ENCODE measurements at places on chromosomes 6 and 20.

- no peak for DNase-seq
Measured at GRCh38 chr6:156752666-156753301, 24.4 kb upstream of the ARID1B start.

DNA sequence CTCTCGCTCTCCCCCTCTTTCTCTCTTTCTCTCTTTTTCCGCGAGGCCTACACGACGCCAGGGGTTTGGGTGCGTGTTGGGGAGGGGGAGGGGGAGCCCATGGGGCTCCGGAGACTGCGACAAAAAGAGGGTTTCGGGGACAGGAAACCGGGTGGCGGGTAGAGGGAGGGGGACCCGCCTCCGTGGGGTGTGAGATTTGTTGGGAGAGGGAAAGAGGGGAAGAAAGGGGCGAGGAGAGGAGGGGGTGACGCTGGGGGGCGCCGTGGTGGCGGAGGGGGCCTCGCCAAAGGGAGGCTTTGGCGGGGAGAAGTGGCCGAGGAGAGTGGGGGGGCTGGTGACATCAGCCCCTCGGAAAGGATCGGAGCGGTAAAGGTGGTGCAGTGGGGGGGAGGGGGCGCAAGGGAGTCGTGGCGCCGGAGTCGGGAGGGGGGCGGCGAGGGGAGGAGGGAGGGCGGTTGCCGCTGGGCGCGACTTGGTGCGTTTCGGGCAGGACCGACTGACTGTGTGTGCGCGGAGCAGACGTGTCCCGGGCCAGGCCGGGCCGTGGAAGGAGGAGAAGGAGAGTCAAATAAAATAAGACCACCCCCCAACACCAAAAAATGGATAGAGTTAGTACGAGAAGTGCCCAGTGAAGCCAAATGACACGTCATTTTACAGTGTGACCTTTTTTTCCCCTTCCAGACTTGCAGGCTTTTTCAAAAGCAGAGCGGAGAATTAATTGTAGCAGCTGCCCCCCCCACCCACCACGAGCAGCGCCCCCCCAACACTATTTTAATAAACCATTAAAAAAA, 39.8 kb downstream of the GNAS start:
- DNase-seq, result peak; percentile 89

DNA sequence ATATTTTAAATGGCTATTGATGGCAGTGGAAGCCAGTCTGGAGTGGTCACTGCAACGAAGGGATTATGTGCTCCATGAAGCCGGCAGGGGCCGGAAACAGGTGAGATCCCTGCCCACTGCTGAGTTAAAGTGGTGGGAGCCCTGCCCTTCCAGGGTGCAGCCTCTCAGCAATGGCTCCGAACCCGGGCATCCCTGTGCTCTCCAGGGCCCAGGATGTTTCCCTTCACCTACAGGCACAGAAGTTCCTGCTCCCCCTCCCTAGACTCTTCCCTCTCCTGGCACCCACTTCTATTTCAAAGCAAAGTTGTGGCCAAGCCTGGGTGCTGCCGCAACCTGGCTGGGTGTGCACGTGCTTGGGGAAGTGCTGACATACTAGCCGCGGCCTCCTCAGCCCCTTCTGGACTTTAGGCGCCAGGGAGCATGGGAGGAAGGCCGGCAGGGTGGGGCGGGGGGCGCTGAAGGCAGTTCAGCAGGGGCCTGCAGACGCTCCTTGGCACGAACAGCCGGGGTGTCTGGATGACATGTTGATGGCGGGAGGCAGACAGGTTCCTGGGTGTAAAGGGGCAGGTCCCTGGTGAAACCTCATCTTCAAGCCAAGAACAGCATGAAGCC, 452.3 kb downstream of the HTR1B start:
- no peak for DNase-seq

GRCh38 chr20:25252686-25253421, 5.0 kb downstream of the PYGB start:
- no peak for DNase-seq

DNA sequence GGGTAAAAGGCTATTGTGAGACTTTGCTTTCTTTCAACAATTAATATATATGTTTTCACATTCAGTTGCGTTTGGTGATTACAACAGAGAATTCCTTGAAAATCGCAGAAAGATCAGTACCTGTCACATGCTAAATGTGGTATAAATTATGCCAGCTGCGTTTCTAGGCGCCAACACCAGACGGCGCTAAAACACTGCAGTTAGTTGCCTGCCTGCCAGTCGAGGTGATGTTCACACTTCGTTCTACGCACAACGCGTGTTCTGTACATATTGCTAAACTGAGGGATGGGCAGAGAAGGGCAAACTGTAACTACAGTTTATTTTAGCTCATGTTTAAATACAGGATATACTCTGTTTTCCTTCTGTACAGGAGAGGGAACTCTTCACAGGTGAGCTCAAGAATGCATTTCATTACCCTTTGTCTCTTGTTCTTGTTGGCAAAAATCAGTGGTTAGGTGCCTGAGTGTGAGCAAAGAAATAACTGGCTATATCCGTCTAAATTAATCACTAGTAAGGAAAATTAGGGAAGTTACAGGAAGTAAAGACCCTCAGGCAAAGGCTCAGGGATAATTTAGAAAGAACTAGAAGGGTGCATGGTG, 100.1 kb upstream of the RGS17 start:
- DNase-seq, result peak; percentile 51

DNA sequence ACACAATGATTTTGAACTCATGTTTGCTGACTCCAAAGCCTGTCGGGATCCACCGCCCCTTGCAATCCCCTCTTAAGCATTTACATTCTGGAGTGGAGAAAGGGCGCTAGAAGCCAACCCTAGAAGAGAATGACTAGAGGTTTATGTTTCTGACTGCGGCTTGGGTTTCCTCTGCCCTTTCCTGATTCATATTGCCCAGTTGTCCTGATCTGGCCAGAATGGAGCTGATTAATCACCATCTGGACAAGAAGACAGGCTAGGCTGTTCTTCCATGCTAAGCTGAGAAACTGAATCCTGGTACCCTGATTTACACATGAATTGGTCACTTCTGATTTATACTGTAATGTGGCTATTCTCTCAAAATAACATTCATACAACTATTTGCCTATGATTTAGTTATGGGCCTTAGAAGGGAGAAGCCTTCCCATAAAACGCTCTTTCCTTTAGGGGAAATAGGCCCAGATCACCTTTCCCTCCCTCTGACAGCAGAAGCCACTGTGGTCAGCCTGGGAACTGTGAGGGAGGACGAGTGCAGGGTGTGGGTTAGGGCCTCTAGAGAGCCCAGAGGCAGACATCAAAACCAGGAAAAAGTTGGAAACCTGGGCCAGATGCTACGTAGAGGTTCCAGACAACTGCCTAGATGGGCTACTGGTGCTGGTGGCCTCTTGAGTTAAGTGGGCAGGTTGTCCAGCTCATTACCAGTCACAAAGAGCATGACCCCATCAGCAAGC, 199.2 kb upstream of the PRDM1 start:
- no peak for DNase-seq

GRCh38 chr20:32509639-32510066, 75.5 kb downstream of the NOL4L start:
- peak; percentile 67 for DNase-seq

DNA sequence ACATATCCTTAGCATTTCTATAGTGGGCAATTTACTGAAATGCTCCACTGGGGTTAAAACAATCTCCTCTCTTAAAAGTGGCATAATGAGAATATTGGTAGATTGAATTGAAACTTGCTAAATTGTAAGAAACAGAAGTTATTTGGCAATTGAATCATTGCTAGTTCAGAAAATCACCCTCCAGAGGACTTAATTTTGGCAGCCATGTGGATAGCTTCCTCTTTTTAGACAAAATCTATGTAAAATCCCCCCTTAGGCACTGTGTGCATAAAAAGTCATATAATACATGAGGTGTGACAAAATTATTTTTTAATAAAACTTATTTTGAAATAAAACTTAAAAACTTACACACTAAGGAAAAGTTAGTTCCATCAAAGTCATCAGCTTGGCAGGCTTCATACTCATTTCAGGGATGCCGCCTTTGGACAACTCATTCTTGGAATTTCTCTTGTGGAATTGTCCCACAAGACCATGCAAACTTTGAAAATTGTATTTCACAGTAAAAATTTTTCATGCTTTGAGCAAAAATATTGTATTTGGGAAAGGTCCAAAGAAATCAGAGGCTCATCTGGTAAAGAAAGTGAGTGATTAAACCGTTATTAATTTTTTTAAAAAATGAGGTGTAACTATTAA, 473.0 kb downstream of the BCKDHB start:
- no peak for DNase-seq

DNA sequence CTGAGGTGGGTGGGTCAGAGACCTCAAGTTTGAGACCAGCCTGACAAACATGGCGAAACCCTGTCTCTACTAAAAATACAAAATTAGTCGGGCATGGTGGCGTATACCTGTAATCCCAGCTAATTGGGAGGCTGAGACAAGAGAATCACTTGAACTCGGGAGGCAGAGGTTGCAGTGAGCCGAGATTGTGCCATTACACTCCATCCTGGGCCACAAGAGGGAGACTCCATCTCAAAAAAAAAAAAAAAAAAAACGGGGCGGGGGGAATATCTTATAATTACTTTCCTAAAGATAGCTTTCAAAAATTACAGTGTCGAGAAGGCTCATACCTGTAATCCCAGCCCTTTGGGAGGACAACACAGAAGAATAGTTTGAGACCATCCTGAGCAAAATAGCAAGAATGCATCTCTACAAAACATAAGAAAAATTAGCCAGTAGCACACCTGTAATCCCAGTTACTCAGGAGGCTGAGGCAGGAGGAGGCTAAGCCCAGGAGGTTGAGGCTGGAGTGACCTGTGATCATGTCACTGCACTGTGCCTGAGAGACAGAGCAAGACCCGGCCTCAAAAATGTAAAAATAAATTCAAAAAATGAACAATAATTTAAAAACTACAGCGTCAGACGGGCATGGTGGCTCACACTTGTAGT, 25.8 kb downstream of the CBFA2T2 start:
- DNase-seq, result no peak

GRCh38 chr6:79544299-79544927, 7.2 kb upstream of the LCA5 start:
- DNase-seq, result no peak

All from stimulated activated CD4-positive, alpha-beta T cell treated with anti-CD3 and anti-CD28 coated beads, Interleukin-15, amount 100 ng/mL, for 24 hours (primary cell).